ENCODE measurements at places on chromosomes 12 and 14. TPM values are rescaled to one million over a fixed set of nuclear protein-coding genes. Genes with fewer than 3 reads are reported as not detected.

The SLC25A47 gene
- not detected for polyA plus RNA-seq

The KLRB1 gene
- polyA plus RNA-seq, result 8.1 TPM

The OAS1 gene
- 14.3 TPM for polyA plus RNA-seq

The TRAFD1 gene
- polyA plus RNA-seq, result 41.0 TPM

The PPM1A gene
- 85.2 TPM for polyA plus RNA-seq

The SCNN1A gene
- polyA plus RNA-seq, result 80.1 TPM

The ADAM21 gene
- 0.93 TPM for polyA plus RNA-seq

The TESPA1 gene
- 0.18 TPM for polyA plus RNA-seq

The CDC42BPB gene
- 88.6 TPM for polyA plus RNA-seq

GRCh38 chr14:96470331-96470730 is 31.9 kb upstream of the PAPOLA start:
- no peak for DNase-seq

GRCh38 chr14:102209224-102209966 is 69.7 kb downstream of the WDR20 start:
- peak; percentile 60 for DNase-seq

- DNase-seq, result no peak
Measured at GRCh38 chr14:51482102-51482501, 169.6 kb upstream of the FRMD6 start.

DNA sequence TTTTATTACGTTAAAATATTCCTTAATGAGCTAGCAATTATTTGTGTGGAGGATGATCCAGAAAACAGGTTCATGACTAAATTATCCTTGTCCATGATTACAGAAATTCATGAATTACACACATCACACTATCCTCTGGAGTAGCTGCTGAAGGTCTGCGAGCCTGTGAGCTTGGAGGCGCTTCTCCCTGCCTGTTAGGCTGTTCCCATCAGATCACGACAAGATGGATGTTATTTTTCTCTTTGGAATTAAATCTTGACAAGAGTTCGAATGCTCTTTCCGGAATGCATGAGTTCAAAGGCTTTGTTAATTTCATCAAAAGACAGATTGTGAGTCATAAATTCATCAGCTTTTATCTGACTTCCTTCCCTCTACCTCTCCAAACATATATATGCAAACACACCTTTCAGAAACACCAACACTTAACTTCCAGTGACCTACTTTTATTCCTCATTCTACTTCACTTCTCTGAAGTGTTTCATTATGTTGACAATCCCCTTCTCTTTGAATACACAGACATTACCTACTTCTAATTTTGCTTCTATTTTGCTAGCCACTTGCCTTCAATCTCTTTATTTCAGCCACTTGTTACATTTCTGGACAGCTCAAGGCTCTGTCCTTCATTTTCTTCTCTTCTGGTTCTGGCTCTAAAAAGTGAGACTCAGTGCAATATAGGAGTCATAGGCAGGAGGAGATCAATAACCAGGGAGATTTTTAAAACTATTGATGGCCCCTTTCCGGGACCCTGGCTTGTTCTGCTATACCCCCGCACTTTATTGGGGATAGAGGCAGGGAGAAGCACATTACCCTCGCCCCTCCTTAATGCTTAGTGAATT is 274.6 kb downstream of the BTG1 start:
- no peak for DNase-seq

- no peak for DNase-seq
Measured at GRCh38 chr14:101192661-101193000, 289.1 kb upstream of the RTL1 start.

DNA sequence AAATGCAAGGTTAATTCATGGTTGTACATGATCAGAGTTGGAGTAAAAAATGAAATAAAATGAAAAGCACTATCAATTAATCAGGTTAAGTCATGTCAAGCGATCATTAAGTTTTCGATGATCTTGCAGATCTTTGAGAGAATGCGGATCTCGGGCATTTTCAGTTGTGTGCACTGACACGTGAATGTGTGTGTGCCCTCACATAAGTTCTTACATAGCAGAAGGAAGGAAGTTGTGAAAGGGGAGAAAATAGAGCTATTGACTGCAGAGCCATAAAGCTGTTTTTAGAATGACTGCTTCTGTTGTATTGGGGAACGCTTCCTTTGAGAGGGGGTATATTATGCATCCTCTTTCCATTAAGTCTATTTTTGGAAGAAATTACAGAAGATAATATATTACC is 101.3 kb downstream of the HMGA2 start:
- DNase-seq, result no peak

GRCh38 chr12:59151243-59151642 is 230.9 kb upstream of the LRIG3 start:
- no peak for DNase-seq

DNA sequence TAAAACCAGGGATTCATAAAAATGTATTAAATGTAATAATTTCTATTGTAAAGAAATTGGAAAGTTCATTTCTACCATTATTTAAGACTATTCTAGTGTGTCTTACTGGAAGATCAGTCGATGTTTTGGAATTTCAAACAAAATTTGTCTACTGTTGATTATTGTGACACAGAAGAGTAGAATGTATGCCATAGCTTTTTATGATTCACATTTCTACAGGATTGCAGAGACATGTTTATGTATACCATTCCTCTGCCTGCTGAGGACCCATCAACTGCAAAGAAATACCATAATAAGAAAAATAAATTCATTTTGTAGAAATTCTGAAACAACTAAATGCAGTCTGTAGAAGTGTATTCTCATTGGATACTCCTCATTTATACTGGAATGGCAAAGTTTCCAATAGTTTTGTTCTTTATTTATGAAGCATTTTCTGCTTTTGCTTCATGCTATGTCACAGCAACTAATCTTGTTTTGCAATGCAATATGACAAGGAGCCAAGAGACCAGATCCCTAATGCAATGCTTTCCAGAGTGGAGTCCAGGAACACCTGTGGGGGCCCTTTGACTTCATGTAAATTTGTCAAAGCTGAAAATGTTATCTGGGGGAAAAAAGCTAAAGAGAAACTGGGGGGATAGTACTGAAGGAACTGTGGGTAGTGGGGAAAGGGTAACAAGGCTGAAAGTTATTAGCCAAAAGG is 172.9 kb upstream of the LRIG3 start:
- DNase-seq, result no peak

DNA sequence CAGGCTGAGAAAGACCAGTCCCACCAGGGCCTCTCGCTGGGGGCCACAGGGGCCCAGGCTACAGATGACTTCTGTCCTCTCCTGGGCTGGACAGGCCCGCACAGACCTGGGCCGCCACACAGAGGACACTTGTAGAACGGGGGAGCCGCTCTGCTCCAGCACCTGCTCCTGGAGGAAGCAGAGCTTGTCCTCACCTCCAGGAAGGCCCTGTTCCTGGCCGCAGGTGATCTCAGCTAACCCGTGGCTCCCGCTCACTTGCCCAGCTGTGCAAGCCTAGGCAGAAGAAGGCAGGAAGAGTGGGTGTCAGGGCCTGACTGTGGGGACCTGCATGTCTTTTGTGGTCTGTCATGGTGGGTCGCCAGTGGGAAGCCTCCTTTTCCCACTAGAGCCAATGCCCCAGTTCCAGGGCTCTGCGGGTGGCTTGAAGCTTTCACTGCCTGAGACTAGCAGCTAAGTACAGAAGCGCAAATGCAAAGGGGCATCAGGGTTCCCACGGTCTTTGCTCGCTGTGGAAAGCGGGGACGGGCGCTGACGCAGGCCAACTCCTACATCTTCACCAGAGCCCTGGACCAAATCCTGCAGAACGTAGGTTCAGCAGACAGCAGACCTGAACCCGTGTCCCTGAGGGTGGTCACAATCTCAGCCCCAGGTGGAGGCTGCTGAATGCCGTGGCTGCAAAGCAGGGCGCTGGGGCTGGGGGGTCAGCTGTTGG is 8.8 kb upstream of the CEP170B start:
- no peak for DNase-seq

DNA sequence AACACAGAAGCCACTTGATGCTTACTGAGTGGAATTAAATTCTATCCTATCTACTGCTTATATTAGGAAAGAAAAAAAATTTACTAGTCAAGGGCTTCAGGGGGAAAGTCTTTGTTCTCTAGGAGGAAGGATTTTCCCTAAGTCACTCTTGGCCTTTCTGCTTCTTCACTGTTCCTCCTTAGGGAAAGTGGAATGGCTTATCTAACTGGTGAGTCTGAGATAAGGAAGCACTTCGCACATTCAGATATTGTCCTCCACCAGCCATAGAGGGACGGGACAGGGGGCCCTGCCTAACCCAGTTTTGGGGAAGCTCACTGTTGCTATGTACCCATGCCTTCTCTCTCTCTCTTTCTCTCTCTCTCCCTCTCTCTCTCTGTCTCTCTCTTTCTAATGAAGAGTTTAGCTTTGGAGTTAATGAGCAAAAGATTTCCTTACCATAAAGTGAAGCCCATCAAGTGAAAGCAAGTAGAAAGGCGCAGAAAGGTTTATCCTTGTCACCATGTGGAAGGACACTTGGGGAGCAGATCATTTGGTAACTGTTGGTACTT is 450.6 kb downstream of the ZFP36L1 start:
- no peak for DNase-seq

- no peak for DNase-seq
Measured at GRCh38 chr12:96007729-96008128, 11.6 kb upstream of the HAL start.

DNA sequence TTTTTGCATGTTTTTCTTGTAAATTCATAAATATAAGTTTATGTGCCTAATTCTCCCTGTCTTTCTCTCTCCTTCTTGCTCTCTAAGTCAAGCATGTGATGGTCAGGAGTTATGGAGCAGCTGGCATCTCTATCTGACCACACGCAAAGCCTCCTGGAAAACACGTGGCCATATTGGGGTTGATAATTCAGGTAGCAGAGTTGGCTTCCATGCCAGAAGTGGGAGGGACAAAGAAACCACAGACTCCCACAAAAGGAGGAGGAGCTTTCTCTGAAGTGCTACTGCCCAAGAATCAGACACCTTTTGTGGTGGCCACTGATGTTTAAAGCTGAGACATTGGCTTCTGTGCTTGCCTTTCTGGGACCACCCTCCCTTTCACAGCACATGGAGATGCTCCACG is 517.6 kb upstream of the TMEM132C start:
- DNase-seq, result no peak

- DNase-seq, result no peak
Measured at GRCh38 chr12:11960646-11961045, 110.1 kb upstream of the BCL2L14 start.

DNA sequence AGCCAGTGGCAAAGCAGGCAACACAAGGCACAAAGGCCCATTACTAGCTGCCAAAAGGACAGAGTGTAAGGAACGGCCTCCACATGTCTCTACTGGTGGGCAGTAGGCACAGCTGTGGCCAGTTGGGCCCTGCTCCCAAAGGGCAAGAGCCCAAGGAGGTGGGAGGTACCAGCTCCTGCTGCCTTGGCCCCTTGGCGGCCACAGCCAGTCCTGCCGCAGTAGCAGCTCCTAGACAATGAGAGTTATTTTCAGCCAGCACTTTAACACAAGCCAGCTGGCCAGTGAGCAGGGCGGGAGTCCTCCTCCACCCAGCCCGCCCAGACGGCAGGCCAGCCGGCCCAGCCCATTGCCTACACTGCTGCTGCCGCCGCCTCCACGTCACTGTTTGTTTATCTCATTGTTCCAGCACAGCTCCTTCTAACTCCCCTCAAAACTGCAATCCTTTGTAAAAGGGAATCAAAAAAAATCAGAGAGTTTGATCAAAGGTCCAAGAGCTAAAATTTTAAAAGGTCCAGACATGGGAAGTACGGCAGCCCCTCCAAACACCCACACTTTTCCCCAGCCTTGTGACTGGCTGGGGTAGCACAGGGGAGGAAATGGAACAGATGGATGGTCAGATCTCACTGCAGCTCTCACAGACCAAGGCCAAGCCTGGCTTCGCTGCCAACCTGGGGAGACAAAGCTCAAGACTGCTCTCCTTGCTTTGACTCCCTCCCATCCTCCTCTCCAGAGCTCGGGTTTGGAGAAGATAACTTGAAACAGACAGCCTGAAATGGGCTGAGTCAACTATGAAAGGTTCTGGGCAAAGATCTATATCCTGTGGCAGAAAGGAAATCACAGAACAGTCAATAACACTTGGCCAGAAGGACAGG is 33.5 kb downstream of the FMNL3 start:
- DNase-seq, result peak; percentile 90

DNA sequence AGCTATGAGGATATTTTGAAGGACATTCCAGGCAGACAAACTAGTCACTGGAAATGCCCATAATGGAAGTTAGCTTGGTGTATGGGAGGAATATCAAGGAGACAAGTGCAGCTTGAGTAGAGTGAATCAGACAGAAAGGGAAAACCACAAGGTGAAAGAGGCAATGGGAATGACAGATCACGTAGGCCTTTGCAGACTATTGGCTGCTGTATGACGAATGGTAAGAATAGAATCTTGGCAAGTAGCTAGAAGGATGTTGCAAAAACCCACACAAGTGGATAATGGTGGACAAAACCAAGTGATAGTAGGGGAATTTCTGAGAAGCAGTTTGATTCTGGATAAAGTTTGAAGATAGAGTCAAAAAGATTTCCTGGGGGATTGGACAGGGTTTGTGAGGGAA is 196.9 kb upstream of the NOVA1 start:
- no peak for DNase-seq

GRCh38 chr14:58460772-58461171 is 33.3 kb downstream of the KIAA0586 start:
- no peak for DNase-seq

DNA sequence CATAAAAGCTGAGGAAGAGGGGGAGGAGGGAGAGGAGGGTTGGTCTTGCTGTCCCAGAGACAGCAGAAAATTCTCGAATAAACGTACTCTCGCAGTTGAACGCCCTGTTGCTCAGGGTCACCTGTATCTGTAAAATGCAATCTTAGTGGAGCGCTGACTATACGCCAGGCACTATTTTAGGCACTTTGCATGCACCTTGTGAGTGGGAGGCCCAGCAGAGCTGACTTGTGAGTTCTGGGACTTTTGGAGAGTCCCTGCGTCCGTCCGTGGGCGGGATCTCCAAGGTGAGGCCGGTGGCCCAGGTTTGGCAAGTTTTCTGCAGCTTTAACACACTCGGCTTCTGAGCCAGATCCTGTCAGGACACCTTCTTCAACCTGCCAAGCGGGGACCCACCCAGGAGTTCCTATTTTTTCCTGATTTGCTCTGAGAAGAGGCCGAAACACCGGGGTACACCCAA is 32.5 kb upstream of the PLEKHG6 start:
- DNase-seq, result no peak

DNA sequence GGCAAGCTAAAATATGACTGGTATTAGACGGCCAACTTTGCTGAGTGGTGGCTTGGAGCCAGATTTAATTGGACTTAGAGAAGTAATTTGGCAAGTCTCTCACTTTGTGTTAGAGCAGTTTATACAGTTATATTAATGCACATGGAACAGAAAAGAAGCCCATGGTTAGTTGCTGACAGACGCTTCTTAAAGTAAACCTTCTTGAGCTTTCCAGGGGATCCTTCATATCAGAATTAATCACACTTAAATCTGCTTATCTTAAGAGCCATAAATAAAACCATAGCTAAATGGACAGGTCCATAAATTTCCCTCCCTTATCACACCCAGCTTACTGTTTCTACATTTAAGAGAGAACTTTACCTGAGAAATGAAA is 9.6 kb downstream of the GSG1 start:
- no peak for DNase-seq

- no peak for DNase-seq
Measured at GRCh38 chr12:43069768-43070221, 480.2 kb upstream of the PRICKLE1 start.

Data from left kidney (tissue), 8 donors.